ENCODE measurements at places on chromosomes 12 and 14. TPM values are rescaled to one million over a fixed set of nuclear protein-coding genes. Genes with fewer than 3 reads are reported as not detected.

GRCh38 chr12:4272424-4273272 lies 914 bp upstream of the CCND2 start:
- H3K4me3 ChIP-seq: peak overlapping the region; percentile 77
- no peaks in the 10 kb centered on the region for H3K36me3 ChIP-seq
- peak overlapping the region; percentile 64 for H3K27ac ChIP-seq
- DNase-seq: peak; percentile 76
- peaks cover 41% of the 10 kb centered on the region for H3K27me3 ChIP-seq
- H3K4me1 ChIP-seq: peaks cover 49% of the 10 kb centered on the region

GRCh38 chr14:45252366-45253069 lies 484 bp downstream of the MIS18BP1 start:
- H3K27me3 ChIP-seq: no peaks in the 10 kb centered on the region
- no peaks in the 10 kb centered on the region for H3K36me3 ChIP-seq
- peak overlapping the region; percentile 69 for H3K4me3 ChIP-seq
- peaks cover 31% of the 10 kb centered on the region for H3K4me1 ChIP-seq
- DNase-seq: no peak

DNA sequence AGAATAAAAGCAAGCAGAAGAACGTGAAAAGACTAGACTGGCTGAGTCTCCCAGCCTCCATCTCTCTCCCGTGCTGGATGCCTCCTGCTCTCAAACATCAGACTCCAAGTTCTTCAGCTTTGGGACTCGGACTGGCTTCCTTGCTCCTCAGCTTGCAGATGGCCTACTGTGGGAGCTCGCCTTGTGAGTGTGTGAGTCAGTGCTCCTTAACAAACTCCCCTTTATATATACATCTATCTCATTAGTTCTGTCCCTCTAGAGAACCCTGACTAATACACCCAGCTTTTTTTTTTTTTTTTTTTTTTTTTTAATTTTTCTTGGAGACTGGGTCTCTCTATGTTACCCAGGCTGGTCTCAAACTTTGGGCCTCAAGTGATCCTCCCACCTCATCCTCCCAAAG lies 46.9 kb downstream of the ACTN1 start:
- peaks cover 47% of the 10 kb centered on the region for H3K4me1 ChIP-seq
- no peaks in the 10 kb centered on the region for H3K36me3 ChIP-seq
- no peak overlapping the region for H3K27ac ChIP-seq
- DNase-seq: no peak
- no peak overlapping the region for H3K4me3 ChIP-seq

- no peaks in the 10 kb centered on the region for H3K27me3 ChIP-seq
- no peak overlapping the region for H3K27ac ChIP-seq
- no peak overlapping the region for H3K4me3 ChIP-seq
- DNase-seq: no peak
- no peaks in the 10 kb centered on the region for H3K4me1 ChIP-seq
- H3K36me3 ChIP-seq: no peaks in the 10 kb centered on the region
Observed at GRCh38 chr14:49058511-49058910, 527.7 kb downstream of the RPS29 start.

DNA sequence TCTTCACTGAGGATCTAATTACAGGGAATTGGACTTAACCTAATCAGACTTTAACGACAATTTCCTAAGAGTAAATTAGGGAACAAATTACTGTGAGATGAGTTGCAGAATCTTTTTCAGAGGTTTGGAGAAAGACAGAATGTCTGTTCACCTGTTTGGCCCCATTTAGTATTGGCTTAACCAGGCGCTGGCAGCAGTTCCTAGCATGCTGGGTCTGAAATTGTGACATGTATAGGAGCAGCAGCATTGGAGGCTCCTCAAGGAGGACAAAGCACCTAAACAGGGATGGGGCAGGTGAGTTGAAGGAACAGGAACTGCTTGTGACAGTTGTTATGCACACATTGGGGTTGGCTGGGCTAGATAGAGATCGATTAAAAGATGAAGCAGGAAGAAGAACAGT lies 51.0 kb downstream of the KCNMB4 start:
- H3K27me3 ChIP-seq: no peaks in the 10 kb centered on the region
- no peaks in the 10 kb centered on the region for H3K4me1 ChIP-seq
- DNase-seq: no peak

Gene ANKRD33
- not detected for total RNA-seq

Measured in upper lobe of right lung (tissue), 1 donor.